Stimulated activated CD8-positive, alpha-beta memory T cell treated with anti-CD3 and anti-CD28 coated beads, Interleukin-15, amount 100 ng/mL, for 48 hours (primary cell): ENCODE measurements at places on chromosomes 6 and 20.

- DNase-seq = no peak
Measured at GRCh38 chr20:43388268-43389002, 69.3 kb upstream of the SRSF6 start.

DNA sequence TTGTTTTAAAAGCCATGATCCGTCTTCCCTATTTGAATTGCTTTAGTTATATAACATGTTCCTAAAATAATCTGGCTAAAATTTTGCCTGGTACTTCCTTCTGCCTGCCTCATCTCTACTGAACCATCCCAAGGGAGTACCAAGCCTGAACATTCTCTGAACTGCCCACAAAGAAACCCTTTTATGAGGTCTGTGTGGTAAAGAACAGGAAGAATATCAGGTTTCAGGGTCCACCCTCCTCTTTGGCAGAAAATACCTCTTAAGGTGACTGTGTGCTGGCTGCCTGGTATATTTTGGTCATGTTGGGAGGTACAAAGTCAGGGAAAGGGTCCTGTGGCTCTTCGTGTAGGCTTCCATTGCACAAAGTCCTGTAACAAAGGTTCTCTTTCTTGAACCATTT is 574.1 kb upstream of the CHD6 start:
- no peak for DNase-seq

GRCh38 chr6:130223508-130223907 is 757 bp upstream of the SAMD3 start:
- peak; percentile 60 for DNase-seq

DNA sequence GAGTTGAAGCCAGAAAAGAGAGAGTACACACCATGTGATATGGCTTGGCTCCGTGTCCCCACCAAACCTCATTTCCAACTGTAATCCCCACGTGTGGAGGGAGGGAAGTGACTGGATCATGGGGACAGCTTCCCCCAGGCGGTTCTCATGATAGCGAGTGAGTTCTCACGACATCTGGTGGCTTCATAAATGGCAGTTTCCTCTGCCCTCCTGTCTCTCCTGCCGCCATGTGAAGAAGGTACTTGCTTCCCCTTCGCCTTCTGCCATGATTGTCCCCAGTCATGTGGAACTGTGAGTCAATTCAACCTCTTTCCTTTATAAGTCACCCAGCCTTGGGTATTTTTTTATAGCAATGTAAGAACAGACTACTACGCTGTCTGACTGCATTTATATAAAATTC is 40.3 kb downstream of the TAF4 start:
- no peak for DNase-seq

DNA sequence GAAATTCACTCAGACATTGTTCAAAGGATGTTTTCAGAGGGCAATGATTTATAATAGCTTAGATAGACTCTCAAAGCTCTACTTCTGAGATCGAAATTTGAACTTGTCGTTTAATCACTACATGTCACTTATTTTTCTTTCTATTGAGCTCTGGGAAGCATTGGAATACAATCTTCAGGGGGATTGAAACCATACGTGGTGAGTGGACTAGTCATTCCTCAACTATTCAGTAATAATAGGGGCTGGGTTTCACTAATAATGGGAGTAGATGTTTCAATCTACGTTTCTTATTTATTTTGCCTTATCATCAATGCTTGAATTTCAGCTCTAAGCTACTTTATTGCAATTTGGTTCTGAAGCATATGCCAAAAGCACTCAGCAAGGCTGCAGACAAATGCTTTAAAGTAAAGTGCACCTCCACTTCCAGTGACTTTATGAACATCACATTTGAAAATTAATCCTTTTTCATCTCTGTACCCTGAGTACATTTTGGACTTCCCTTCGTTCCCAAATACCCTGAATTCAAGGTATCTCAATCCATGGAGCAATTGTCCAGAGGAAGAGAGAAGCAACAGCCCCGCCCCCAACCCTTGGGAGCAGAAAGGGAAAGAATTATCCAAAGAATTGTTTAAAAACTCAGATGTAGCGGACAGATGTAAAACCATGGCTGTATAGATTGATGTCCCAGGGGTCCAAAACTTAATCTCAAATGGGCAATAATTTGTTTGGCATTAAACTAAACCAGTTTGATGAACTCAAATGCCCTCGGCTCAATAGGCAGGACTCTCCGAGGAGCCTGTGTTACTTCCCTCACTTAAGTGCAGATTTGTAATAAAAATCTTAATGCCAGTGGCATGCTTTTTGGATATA is 68.1 kb downstream of the HFE start:
- no peak for DNase-seq

DNA sequence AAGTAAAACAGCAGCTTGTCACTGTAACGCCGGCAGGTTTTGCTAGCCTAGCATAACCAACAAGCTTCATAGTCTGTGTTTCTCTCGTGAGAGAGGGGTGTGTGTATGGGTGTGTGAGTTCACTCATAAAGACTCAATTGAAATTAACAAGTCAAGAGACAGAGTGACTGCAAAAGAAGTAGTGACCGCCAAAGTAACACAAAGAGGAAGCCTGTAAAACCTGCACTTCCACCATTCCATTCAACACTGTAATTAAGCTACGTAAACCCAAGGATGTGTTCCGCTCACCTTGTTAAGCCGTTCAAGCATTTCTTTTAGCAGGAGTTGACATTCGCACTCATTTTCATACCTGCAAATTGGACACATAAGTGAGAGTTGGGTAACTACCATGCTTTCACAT is 6.6 kb downstream of the BFSP1 start:
- no peak for DNase-seq

DNA sequence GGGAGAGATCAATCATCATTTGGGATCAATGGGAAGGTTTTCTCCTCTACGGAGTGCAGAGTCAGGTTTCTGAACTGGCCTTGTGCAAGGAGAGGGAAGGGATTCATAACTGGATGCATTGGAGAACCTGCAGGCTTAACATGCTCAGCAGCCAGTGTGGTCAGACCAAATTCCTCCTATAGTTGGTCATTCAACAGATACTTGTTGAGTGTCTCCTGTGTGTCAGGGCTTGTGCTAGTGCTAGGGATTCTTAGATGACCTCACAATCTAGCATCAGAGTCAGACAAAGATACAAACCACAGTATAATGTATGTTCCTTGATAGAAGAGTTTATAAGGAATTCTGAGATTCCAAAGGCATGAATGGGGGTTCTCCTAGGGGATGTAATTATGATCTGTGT is 23.9 kb downstream of the RALY start:
- DNase-seq = no peak

DNA sequence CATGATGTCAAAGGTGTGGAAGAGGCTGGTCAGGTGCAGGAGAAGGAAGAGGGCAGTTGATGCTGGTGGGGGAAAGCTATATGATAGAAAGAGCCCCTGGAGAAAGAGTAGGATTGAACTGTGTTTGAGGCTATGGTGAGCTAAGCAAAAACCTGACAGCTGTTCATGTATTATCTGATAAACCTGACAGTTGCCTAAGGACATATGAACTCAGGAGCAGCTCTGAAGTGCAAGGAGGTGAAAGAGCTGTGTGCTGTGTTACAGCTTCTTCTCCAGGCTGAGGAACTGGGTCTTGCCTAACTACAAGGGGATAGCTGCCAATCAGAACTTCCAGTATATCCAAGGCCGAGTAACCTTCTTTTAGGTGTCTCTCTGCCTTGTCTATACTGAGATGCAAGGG is 81.8 kb downstream of the LCA5 start:
- DNase-seq = no peak

DNA sequence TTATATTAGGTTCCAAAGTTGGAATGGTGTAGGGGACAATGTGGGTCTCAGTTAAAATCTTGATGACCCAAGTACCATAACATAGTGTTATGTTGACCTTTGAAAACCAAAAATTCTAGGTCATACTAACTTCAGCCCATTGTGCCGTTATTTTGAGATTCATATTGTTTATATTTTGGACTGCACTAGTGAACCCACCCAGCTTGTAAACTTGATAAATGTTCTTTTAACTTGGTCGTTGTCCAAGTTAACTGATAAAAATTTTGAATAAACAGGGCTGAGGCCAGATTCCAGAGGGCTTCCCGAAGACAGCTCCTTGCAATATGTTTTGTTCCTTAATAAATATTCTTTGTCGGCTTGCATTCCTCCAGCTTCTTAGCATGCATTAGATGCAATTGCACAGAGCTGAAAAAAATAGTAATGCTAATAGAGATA is 90.3 kb downstream of the BCAS1 start:
- DNase-seq = no peak
